Cardiac septum (tissue), 1 donor: ENCODE measurements at places on chromosomes 16 and 17. TPM values are rescaled to one million over a fixed set of nuclear protein-coding genes. Genes with fewer than 3 reads are reported as not detected.

NDUFB10 gene
- 390 TPM for total RNA-seq

TSPOAP1 gene
- total RNA-seq, result 10.7 TPM

EVPL gene
- 0.05 TPM for total RNA-seq

CDRT15 gene
- total RNA-seq, result not detected

SYCE1L gene
- 0.83 TPM for total RNA-seq

HOXB1 gene
- not detected for total RNA-seq

CDC6 gene
- total RNA-seq, result 0.75 TPM

DHRS7C gene
- total RNA-seq, result 0.89 TPM

RAB26 gene
- total RNA-seq, result 2.2 TPM

RPRML gene
- 0.38 TPM for total RNA-seq

SRCAP gene
- 47.8 TPM for total RNA-seq

ABI3 gene
- total RNA-seq, result 6.0 TPM

MYH2 gene
- 0.22 TPM for total RNA-seq

CALB2 gene
- 0.70 TPM for total RNA-seq

ITGAE gene
- total RNA-seq, result 20.3 TPM

GP1BA gene
- total RNA-seq, result not detected

HOXB9 gene
- not detected for total RNA-seq

ATP2A1 gene
- 0.54 TPM for total RNA-seq

OTOP3 gene
- not detected for total RNA-seq

ZNF629 gene
- total RNA-seq, result 22.7 TPM

TEX19 gene
- total RNA-seq, result not detected
